ENCODE measurements at places on chromosomes 5 and 9.

GRCh38 chr5:51652980-51653379, 269.7 kb downstream of the ISL1 start:
- no peak for DNase-seq

GRCh38 chr5:38531518-38531917, 24.9 kb downstream of the LIFR start:
- no peak for DNase-seq

DNA sequence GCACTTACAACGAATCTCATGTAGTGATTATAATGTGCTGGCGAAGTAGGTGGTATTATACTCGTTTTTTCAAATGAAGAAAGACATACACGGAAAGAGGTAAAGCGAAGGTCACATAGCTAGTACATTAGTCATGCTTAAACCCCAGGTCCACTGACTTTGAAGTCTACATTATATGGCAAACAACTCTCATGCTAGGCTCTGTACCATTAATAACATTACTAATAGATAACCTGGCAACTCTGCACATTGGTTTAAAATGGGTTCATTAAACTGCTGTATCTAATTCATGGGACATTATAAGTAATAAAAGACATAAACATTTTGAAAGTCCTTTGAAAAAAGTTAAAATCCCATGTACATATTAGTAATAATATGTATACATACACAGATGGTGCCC, 21.2 kb downstream of the FYB1 start:
- DNase-seq, result no peak

- DNase-seq, result no peak
Observed at GRCh38 chr9:94851467-94851866, 125.0 kb downstream of the AOPEP start.

DNA sequence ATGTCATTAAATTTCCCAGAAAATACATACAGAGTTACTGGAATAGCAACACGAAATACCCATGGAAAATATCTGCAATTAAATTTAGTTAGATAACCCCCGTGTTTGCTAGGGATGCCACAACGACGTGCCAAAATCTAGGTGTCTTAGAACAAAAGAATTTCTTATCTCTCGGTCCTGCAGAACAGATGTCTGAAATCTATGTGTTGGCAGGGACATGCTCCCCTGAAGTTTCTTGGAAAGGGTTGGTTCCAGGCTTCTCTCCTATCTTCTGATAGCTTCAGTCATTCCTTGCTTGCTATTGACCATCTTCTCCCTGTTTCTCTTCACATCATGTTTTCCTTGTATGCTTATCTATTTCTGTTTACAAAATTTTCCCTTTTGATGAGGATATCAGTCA, 1067.0 kb downstream of the CDH18 start:
- no peak for DNase-seq

DNA sequence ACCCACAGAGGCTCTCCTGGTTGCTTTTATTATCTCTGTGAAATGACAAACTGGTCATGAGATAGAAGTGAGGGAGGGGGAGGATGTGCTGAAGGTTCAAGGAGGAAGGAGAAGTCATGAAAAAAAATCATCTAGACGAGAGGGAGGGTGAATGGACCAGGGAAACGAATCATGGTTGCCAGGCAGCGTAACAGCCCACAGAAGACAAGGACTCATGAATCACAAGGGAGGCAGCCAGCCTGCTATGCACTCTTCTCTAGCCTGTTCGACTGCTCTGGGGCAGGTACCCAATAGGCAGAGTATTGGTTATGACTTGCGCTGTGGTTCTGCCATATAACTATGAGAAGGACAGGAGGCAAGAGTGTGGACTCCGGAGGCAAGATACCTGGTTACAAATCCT, 475.2 kb downstream of the CDK5RAP2 start:
- DNase-seq, result no peak

GRCh38 chr5:159883522-159883950, 32.7 kb upstream of the ADRA1B start:
- DNase-seq, result peak; percentile 86

- DNase-seq, result peak; percentile 63
Observed at GRCh38 chr5:10227379-10227778, 22.3 kb downstream of the ATPSCKMT start.

DNA sequence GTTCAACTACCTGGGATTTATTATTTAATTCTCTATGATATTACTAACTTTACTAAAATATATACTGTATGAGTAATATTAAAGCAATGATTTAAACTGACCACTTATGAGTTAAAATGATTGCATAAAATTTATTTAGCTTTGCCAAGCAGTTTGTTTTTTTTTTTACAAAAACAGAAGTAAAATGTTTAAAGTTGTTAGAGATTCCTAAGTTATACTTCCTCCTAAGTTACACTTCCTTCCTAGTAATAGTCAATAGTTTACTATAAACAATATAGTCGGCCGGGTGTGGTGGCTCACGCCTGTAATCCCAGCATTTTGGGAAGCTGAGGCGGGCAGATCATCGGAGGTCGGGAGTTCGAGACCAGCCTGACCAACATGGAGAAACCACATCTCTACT, 23.7 kb upstream of the LRRC19 start:
- no peak for DNase-seq

DNA sequence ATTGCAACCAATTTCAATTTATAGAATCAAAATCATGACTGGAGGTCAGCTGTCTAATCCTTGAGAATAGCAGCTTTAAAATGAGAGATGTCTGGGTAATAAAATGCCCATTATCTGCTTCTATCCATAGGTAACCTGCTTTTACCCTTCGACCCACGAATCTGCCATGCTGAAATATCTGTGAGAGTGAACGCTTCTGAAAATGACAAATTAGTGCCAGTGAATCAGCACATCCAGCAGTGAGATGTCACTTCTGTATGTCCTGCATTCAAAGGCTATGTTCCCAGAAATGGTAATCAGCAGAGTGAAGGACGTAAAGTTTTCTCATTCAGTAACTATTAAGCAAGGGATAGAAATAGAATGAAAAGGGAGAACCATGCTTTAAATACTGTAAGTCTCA, 532.4 kb upstream of the ITGA1 start:
- DNase-seq, result no peak

GRCh38 chr9:38118862-38119438, 49.9 kb upstream of the SHB start:
- no peak for DNase-seq

- DNase-seq, result no peak
Observed at GRCh38 chr5:152882621-152883020, 477.5 kb upstream of the NMUR2 start.

DNA sequence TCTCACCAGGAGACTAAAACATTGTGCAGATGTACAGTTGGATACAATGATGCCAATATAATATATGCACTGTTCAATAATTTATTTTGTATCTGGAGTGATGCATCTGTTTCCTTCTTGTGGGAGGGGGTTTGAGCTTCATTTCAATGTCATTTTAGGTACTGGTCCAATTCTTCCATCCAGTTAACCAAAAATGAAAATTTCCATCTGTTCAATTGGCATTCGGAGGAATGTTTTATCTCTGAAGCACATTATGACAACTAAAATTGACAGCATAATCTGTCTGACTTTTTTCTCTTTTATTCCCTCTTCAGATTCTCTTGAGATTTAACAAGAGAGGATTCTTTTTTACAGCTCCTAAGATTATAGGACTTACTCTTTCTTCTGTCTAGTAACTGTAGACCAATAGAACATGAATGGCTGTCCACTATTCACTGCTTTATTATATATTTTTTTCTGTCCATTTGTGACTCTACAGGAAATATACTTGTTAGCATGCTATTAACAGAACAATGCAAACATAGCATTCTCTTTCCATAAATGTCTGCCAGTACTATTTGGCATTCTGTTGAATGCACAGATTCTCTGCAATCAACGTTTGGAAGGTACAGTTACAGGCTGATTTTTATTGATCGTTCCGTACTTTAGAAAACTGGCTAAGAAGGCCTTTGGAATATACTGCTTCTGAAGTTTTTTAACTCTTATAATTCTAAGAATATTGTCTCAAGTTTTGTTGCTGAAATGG, 57.8 kb downstream of the NDUFAF2 start:
- DNase-seq, result no peak

DNA sequence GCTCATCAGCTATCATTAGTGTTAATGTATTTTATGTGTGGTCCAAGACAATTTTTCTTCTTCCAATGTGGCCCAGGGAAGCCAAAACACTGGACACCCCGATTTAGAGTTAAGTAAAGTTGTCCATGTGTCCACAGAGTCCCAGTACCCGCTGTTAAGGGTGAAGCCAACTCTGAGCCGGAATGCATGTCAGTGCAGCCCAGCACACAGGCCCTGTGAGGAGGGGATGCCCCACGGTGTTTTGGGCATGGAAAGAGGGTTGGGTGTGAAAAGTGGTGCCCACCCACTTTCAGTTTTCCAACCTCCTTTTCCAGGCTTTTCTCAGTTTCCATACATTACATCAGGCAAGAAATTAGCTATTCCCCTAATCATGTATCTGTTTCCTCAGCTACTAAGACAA, 24.4 kb downstream of the SHC3 start:
- DNase-seq, result no peak

DNA sequence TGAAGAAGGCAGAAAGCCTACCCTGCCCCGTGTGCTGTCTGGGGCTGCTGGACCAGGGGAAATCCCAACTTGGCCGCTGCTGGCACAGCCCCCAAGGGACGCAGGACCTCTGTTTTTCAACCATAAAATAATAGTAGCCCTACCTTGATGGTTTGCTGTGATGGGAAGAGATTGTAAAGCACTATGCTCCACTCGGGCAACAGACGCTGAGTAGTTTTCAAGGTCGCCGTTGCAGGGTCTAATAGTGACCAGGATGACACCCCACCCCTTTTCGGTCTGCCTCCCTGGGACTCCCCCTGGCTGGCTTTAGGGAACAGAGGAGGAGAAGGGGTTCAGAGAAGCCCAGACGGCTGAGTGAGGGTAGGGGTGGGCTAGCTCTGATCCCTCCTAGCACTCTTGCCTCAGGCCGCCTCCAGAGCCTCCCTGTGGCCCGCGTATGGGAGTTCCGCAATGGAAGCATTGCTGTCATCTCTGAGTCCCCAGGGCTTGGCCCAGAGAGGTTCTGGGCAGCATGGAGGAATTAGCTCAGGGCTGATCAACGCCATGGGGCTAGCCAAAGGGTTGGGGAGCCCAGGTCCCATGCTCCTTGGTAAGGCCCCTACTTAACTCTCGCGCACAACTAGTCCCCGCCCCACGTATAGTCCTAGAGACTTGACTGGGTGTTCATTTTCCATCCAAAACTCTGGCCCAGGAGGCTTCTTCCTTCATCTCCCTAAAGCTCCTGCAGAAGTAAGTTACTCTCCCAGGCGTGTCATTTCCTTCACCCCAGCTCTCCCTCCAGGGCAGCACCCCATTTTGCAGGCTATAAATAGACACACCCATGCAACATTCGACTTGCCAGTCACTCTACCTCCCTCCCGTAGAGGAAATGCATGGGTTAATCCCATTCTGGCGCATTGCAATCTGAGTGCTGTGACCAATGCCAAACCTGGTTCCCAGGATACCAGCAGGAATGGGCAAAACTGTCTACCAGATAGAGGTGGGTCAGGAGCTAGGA, 1.1 kb upstream of the IRF1 start:
- no peak for DNase-seq

DNA sequence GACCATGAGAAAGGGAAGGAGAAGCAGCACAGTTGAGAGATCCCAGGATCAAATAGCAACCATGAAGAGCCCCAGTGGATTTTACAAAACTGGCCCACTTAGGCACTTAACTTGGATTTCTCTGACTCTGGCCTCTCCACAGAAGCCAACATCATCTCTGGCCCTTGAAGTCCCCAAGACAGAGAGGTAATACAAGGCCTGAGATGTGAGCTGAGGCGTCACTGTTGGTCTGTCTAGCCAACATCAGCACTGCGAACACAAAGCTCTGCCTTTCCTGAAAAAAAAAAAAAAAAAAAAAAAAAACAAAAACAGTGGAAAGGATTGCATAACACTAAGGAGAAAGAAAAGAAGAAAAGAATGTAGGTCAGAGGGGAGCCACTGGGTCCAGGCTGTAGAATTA, 378.3 kb downstream of the BRINP1 start:
- no peak for DNase-seq

- DNase-seq, result no peak
Observed at GRCh38 chr5:84724683-84725082, 340.0 kb upstream of the EDIL3 start.

GRCh38 chr9:28410411-28410810, 837.1 kb upstream of the C9orf72 start:
- DNase-seq, result no peak

DNA sequence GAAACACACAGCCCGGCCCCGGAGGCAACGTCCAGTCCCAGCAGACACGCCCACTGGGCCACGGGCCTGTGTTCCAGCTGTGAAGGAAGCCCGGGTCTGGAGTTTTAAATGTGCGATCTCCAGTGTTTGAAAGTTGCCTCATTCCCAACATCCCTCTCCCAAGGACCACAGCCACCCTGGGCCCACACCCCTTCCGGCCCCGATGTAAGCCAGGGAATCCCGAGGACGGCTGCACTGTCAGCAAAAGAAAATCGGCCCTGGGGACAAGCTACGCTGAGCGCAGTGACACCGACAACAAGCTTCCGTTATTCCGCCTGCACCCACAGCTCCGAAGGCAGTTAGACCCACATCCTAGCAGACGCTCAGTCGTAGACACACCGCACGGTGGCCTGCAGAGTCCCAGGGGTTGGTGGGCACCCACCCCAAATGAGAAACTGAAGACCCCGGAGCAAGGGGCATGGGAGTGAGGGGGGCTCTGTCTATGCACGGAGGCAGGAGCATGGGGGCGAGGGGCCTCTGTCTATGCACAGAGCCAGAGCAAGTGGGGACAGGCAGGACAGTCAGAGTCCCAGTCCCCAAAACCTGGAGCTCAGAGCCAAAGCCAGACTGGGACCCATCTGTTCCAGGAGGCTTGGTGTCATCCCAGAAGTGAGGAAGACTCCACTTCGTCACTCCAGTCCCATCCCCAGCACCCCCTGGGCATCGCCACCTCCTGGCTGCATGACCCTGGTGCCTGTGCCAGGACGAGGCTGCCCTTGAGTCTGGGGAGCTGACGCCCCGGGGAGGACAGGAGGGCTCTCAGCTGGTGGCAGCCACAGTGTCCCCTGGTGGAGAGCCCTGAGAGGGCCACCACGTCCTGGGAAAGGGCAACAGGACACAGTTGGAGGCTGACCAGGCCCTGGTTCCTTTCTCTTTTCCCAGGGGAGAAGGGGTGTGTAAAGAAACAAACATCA, 23.4 kb downstream of the GLT6D1 start:
- DNase-seq, result no peak

- DNase-seq, result peak; percentile 67
Observed at GRCh38 chr5:66307647-66308241, 163.6 kb downstream of the SREK1 start.

- peak; percentile 34 for DNase-seq
Observed at GRCh38 chr5:37926732-37927131, 86.9 kb upstream of the GDNF start.

DNA sequence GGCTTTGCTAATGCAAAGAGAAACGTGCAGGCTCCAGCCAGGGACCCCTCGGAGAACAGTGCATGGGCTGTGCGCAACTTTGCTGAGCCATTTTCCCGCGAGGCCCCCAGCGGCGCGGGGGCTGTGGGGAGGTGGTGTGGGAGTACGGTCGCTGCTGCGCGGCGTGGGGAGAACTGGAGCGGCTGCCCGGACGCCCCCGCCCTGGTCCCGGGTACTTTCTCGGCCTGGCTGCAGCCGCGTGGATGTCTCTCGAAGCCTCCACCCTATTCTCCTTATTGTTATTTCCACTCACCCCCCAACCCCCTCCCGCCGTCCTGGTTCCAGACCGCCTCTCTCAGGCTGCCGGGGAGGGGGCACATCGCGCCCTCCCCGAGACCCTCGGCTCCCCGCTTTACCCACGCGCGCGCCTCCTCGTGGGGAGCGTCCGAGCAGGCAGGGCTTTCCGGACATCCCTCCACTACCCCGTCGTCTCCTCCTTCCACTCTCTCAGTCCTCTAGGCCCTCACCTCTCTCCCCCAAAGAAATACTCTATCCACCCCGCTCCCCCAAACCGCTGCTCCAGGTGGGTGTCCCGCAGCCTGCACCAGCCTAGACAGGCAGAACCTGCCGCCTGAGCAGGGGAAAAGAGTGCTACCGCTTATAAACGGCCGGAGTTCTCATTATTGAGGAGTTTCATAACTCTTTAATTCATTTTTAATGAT, 68.6 kb upstream of the TBCA start:
- DNase-seq, result no peak
